Stimulated activated CD4-positive, alpha-beta T cell treated with anti-CD3 and anti-CD28 coated beads, Interleukin-1b, Interleukin-23, amount 100 ng/mL, for 48 hours (primary cell): ENCODE measurements at places on chromosomes 11 and 22.

DNA sequence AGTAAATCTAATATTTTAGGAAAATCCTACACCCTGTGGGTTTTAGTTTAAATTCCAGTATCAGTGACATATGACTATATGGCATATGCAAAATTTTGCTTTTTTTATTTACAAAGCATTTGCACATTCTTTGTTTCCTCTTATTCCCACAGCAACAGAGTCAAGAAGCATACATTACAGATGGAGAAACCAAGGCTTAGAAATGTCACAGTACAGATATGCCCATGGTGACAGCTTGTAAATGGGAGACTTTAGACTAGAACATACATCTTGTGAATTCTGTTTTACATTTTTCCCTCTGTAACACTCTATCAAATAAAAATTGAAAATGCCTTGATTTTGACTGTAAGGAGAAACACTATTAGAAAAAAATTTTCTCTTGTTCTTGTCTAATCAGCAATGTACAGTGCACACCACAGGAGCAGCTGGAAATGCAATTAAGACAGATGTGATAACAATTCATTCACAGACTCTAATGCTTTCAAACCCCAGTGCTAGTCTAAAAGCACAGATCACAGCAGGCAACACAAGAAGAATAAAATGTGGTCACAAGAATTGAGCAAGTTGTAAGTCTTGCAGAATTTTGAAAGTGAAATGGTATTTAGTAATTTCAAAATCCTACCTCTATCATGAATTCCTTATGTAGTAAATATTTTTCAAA lies 375.9 kb downstream of the LUZP2 start:
- DNase-seq, result no peak

- no peak for DNase-seq
Observed at GRCh38 chr11:56849250-56849649, 100.8 kb upstream of the OR9G4 start.

GRCh38 chr11:69999721-70000120 lies 78.4 kb upstream of the ANO1 start:
- no peak for DNase-seq

- no peak for DNase-seq
Observed at GRCh38 chr11:112537026-112537425, 276.4 kb upstream of the PLET1 start.

DNA sequence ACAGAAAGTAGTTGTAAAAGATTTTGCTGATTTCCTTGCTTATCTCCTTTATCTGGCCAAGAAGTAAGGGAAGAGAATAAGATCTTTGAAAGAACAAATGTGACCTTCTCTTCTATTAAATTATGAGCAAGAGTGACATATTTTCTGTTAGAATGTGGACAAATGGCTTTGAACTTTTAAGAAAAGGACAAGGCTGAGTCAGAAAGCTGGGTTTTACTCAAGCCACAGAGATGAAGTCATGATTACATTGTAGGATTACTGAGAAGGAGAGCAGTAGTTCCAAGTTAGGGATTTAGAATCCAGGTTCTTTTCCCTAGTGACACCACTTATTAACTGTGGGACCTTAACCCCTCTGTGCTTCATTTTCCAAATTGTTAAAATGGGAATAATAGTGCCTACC lies 13.5 kb downstream of the CCDC90B start:
- no peak for DNase-seq

DNA sequence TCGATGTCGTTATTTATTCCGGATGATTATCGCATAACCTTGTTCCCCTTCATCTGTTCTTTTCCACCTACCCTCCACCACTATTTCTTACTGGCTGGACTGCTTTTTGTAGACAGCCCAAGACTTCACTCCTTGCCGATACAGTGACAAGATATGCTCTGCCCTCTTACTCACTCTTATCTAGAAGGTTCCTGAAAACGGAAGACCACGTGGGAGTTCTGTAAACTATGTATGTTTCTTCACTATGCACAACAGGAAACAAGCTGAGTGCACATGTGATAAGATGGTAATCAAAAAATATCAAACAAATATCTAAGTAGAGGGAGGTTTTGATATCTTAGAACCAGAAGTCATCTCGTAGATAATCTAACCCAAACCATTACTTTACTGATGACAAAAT lies 122.9 kb upstream of the ARHGAP20 start:
- DNase-seq, result no peak

DNA sequence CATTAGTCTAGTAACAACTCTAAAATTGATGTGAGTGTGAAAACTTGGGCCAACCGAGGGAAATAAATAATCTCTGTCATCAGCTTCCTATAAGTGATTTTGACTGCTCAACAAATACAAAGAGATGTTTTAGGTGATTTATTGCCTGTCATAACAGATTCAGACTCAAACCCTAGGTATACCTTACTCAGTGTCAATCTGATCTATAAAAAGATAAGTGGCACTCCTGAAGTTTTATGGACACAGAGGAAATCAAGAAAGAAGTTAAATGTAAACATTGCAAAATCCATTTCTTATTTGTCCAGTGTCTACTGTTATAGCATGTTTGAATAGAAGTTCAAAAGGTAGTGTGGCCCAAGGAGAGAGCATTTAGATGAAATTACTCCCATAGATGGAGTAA lies 30.4 kb upstream of the TYR start:
- no peak for DNase-seq

DNA sequence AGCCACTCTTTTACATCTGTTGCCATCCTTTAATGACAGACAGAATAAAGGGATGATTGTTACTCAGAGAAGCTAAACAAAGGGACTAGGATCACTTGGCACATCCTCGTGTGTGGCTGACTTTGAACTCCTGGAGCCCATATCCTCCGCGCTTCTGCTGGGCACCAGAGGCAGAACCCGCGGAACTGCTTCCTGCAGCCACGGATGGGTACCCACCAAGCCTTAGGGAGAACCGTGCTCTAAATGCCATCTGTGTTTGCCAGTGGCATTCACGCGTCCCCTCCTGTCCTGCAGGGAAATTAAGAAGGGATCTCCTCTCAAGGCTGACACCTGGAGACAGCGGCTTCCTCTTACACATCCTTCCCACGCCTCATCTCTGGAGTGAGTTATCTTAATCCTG lies 294.4 kb downstream of the NTM start:
- DNase-seq, result no peak

DNA sequence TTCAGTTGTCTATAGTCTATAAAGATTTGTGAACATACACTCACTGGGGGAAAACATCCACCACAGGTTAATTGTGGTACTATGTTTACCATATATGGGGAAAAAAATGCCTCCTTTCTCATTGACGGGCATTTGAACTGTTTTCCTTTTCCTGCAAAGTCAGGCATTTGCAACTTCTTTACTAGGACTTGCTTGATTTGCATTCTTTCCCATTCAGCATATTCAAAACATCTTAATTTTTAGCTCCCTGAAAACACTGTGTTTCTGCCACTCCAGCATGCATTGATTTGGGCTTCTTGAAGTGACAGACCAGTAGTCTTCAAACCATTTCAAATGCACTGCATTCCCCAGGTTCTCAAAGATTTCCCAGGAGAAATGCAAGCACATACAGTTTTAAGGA lies 67.6 kb downstream of the INSC start:
- no peak for DNase-seq

DNA sequence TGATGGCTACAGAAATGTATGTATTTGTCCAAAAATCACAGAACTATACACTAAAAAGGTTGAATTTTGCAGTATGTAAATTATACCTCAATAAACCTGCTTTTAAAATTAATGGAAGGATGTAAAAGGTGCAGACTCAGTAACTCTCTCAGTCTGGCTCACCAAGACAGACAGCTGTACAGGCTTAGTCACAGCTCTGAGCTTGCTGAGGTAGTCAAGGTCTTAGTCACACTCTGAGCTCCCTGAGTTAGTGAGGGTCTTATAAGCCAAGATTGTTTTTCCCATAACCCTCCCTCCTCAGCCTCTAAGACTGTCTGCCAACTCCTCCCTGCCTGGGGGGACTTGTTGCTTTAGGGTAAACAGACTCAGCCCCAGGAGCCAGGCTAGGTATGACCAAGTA lies 59.3 kb upstream of the IZUMO1R start:
- DNase-seq, result no peak

DNA sequence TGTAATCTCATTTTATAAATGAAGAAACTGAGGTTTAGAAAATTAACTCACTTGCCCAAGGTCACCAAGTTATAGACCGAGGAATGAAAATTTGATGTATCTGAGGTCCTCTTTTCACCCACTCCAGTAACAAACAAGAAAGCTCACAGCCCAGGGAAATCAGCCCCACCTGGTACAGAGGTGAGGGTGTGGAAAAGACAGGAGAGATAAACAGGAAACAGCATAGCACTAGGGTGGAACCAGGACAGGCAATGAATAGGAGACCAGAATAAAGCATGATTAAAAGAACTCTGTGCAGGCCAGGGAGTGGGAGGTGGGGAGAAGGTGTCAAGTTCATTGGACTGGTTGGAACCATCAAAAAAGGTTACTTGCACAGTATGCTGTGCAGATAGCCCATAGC lies 46.2 kb upstream of the SMCO4 start:
- DNase-seq, result no peak

DNA sequence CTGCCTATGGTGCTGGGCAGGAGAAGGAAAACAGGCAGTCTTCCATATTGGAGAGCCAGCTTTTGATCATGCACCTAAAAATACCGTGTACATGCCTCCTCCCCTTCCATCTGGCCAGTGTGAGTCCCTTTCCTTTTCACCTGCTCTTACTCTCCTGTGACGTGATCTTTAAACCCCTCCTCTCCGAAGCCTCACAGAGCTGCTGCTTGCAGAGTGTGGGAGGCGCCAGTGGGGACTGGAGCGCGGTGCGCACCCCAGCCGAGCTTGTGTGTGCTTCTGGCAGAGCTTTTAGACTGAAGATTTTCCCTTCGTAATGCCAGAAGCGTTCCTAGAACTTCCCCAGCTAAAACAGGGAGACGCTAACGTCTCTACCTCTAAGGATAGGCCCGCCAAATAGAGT lies 29.8 kb downstream of the MUC6 start:
- no peak for DNase-seq

DNA sequence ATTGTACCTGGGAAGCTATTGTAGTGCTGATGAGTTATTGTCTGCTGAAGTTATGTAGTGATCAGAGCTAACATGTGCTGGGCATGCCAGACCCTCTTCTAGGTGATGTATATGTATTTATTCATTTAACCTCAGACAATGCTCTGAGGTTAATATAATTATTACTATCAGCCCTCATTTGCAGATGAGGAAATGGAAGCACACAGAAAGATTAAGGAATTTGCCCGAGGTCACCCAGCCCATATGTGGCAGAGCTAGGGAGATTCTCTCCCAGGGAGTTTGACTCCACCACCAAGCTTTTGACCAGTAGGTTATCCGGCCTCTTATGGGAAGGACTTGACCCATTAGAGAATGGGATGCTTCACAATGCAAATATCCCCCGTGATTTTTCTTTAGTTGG lies 114.2 kb upstream of the NAV2 start:
- no peak for DNase-seq

- peak; percentile 46 for DNase-seq
Observed at GRCh38 chr22:37218399-37218770, 6.1 kb upstream of the SSTR3 start.

- no peak for DNase-seq
Observed at GRCh38 chr11:78254268-78254667, 65.5 kb downstream of the USP35 start.

- DNase-seq, result no peak
Observed at GRCh38 chr11:43779306-43779705, 98.8 kb downstream of the HSD17B12 start.

DNA sequence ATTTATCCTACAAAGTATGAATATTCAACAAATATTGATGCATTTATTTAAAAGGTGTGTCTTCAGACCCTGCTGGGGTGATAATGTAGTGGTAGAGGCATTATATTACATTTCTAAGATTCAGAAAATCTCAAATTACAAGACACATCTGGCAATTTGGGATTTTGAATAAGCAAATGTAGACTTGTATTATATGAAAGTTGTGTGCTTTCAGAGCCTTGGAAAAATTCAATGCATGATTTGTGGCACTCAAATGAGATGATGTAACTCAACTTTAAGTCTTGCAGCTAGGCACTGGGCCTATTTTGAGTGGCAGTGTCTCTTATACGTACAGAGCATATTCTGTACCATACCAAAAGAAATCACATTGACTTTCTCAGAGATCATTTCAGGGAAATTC lies 214.4 kb downstream of the ETS1 start:
- DNase-seq, result no peak

- DNase-seq, result no peak
Observed at GRCh38 chr11:8315463-8315862, 51.8 kb upstream of the LMO1 start.

- DNase-seq, result no peak
Observed at GRCh38 chr11:94521684-94522083, 9.4 kb downstream of the C11orf97 start.

DNA sequence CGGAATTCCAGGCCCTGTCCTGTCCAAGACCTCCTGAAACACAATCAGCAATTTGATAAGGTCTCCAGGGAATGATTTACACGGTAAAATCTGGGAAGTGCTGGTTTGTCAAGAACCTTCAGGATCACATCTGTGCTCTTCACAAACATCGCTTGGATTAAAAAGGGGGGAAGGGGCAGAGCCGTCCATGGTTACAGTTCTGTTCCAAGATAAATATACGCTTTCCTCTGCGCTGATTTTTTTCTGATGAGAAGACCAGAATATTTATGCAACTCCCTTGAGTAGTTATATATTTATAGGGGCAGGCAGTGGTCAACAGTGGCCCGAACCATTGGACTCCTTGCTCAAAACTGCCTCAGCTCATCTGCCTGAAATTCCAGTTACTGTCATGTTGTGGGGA lies 9.2 kb upstream of the APOL5 start:
- DNase-seq, result no peak

GRCh38 chr11:118068206-118068944 lies 8.5 kb upstream of the TMPRSS4 start:
- no peak for DNase-seq

DNA sequence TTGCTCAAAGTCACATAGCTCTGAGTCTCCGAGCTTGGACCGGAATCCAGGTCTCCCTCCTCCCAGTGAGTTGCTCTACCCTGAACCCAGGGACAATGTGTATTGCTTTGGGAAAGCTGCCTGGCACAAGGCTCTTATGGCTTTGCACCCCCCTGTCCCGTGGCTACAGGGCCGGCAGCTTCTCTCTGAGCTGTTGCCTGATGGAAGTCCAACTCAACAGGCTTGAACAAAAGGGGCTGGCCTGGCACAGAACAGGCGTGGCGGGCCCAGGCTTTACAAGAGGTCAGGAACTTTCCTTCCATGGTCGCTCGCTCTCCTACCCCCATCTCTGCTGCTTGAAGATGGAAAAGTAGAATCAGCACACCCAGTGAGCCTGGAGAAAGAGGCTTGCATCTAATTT lies 34.3 kb downstream of the MYEOV start:
- no peak for DNase-seq

DNA sequence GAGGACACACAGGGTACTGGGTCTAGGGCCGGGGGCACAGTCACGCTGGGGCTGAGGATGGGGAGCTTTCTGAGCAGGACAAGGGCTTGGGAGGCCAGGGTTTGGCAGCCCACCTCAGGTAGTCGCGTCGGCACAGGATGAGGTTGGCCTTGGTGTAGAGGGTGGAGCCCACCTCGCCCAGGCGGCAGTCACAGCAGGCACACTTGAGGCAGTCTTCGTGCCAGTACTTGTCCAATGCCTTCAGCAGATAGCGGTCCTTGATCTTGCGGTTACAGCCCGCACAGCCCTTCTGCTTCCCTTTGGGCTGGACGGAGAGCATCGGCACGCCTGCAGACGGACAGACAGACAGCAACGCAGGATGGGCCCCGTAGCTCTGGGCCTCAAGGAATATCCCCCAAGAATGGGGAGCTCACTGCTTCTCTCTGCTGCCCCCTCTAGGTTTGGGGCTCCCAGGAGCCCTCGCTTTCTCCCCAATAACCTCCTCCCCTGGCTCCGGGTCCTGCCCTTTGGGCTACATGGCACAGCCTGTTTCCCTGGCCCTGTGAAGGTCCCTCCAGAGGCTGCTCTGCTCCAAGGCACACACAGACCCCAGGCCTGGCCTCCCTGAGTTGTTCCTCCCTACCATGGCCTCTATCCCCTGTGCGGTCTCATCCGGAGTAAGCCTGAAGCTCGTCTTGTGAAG lies 33.4 kb downstream of the LMO1 start:
- DNase-seq, result no peak
